Bone marrow (tissue), 2 donors: ENCODE measurements at places on chromosomes 16 and 17.

DNA sequence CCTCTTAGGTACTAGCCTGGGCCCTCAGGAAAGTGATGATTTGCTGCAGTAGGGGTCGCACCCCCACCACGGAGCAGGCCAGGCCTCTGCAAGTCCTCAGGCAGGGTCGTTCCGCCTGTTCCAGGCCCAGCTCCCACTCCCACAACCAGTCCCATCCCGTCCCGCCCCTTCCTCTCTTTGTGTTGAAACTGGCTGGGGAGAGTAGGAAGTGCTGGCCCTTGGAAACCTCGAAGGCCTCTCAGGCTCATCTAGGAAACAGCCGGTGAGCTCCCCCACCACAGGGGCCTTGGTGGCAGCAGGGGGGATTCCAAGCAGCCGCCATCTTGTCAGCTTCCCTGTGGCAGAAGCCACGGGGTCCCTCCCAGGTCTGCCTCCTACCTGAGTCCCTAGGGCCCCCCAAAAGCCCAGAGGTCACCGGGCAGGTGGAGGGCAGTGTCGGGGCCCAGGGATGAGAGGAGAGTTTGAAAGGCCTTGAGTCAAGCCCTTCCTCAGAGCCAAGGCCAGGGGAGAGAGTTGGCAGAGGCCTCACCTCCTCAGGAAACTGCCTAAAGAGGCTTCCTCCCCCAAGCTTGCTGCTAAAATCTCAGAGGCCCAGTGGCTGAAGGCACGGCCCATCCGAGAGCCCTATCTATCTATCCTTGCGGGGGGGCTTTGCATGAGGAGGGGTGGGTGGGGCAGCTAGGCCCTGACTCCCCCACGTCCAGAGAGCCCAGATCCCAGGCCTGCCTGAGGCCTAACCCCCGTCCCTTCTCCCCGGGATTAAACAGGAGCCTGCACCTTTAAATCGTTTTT, 22.2 kb downstream of the MMP15 start:
- no peak for DNase-seq

DNA sequence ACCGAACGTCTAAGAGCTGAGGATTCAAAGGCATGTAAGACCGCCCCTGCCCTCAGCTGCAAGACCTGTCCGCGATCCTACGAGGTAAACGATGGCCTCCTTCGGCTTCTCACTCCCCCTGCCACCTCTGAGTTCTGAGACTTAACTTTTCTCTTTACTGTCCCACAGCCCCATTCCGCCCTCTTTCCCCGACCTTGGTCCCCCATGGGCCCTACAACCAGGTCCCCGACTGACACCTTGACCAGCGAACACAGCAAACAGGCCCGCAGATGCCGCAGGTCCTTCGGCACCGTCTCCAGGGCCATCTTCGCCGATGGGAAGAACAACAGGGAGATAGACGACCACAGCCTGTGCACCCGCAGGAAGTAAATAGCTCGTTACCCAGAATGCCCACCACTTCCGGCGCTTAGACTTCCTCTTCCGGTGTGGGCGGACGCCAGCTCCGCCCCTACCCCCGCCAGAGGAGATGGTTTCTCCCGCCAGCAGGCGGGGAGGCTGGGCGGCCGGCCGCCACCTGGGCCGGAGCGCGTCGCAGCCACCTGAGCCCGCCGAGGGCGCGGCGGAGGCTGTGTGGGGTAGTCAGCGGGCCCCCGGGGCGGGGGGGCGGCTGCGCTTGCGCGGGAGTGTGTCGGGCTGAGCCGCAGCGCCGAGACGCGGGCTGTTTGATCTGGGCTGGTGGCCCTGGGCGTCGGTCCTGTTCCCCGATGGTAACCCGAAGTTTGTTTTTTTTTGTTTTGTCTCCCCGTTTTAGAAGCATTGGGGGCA, at the start of gene SUPT4H1:
SUPT4H1 (minus strand) TSS at position 371 of the 765 bp plus-strand sequence; CDS start at position 305, 66 bp downstream.
- DNase-seq = peak; percentile 74

DNA sequence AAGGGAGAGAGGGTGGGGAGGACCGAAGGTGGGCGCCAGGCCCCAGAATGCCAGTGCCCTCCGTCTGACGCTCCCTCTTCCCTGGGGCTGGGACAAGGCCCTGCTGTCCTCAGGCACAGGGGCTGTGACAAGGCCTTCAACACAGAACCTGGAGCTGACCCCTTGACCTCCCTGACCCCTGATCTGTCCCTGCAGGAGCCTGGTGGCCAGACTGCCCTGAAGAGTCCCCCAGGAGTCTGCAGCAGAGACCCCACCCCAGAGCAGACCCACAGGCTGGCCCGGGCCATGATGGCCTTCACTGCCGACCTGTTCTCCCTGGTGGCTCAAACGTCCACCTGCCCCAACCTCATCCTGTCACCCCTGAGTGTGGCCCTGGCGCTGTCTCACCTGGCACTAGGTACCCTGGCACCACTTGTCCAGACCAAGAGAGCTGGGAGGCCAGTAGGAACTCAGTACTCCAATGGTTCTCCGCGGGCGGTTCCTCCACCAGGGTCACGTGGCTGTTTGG, 2.9 kb downstream of the SERPINF2 start:
- no peak for DNase-seq

- no peak for DNase-seq
Observed at GRCh38 chr16:63067141-63067540, 1030.9 kb upstream of the CDH8 start.

- DNase-seq = no peak
Observed at GRCh38 chr16:27531826-27532800, 17.6 kb downstream of the GTF3C1 start.

DNA sequence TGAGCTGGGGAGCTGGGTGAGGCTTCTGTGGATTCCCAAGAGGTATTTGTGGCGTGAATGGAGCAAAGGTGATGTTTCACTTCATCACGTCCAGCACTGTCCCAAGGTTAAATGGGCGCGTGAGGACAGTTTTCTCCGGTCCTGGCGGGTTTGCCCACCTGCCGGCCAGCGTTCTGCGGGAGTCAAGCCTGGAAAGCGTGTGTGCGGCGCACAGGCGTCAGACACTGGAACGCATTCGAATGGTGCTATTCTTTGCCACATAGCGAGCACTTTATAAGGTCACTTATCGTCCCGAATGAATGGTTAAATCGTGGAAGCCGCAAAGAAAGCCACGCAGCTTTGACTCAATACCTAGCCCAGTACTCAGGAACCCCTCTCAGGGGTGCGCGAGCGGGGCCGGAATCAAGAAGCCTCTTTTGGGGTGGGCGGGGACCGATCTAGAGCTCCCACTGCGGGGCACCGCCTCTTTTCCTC, 446 bp upstream of the PSMD11 start:
- no peak for DNase-seq

- no peak for DNase-seq
Observed at GRCh38 chr17:19482576-19482975, 51.1 kb upstream of the SLC47A1 start.

DNA sequence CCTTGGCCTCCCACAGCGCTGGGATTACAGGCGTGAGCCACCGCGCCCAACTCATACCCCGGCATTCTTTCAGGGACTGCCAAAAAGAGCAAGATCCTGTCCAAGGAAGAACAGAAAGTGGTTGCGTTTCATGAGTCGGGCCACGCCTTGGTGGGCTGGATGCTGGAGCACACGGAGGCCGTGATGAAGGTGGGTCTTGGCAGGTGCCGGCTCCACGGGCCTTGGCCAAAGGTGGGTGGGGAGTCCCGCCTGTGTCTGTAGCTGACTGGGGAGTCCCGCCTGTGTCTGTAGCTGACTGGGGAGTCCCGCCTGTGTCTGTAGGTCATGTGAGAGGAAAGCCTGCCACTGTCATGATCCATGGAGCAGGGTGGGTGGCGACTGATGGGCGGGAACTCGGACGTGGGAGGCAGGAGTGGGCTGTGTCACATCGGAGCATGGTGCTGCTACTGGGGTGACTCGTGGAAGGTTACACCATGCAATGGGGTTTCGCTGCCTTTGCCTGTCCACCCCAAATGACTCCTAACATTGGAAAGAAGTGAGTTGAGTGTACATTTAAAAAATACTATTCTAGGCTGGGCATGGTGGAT, 10.0 kb upstream of the RPL13 start:
- DNase-seq = no peak

GRCh38 chr16:86298758-86299134, 211.6 kb upstream of the FOXF1 start:
- DNase-seq = no peak

GRCh38 chr16:50671644-50672260, 9.4 kb downstream of the SNX20 start:
- DNase-seq = peak; percentile 7

DNA sequence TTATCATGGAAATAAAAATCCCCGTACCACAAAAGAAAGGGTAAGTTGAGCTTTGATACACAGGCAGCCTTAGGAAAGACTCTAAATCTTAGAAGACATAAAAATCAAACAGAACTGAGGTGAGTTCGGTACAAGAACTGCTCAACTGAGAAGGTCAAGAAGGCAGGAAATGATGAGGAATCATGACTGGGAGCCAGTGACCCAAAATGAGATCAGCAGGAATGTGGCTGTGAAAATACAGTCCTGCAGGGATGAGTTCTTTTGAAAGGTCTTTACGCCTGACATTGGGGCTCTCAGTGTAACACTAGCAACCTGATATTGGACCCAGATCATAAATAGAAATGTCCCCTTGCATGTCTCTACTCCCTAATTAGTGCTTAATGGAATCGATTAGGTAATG, 56.3 kb upstream of the CDH11 start:
- DNase-seq = no peak

DNA sequence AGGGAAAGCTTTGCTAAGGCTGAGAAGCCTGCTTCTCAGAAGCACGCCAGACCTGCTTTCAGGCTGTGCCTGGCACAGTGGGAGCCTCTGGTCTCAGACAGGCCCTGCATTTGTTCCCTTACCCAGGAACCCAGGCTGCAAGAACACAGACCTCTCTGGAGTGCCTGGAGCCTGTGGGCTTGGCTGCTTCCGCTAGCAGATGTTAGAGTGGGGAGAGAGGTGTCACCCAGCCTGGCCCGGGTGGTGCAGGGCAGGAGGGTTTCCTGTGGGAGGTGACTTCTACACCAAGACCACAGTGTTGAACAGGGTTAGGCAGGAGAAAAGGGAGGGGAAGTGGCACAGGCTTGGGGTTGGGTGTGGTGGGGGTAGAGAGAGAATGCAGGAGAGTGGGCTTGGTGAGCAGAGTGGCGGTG, 35.8 kb upstream of the ADGRG1 start:
- DNase-seq = no peak

- no peak for DNase-seq
Observed at GRCh38 chr16:15491411-15491810, 57.0 kb downstream of the BMERB1 start.

- no peak for DNase-seq
Observed at GRCh38 chr17:39240631-39241030, 14.9 kb upstream of the STAC2 start.

GRCh38 chr17:14346801-14347200, 45.9 kb downstream of the HS3ST3B1 start:
- no peak for DNase-seq

- DNase-seq = no peak
Observed at GRCh38 chr16:69105501-69106361, at the start of gene HAS3. HAS3 (plus strand) TSS chr16:69105653; CDS start chr16:69109396, 3,743 bp downstream.

DNA sequence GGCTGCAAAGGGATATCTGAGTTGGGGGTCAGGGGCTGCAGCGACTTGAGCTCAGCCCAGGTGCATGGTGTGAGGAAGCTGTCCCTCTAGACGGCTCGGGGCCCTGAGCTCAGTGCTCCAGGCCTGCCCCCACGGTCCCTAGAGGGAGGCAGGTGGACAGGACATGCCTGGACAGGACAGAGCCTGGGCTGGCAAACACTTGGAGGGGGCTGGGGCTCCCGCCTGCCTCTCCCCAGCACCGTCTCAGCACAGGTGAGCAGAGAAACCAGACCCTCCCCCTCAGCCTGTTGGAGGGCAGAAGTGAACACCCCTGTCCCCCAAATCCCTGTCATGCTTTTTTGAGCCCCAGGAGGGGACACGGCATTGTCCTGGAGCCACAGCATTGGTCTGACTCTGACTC, 11.4 kb upstream of the SLC38A10 start:
- DNase-seq = no peak

DNA sequence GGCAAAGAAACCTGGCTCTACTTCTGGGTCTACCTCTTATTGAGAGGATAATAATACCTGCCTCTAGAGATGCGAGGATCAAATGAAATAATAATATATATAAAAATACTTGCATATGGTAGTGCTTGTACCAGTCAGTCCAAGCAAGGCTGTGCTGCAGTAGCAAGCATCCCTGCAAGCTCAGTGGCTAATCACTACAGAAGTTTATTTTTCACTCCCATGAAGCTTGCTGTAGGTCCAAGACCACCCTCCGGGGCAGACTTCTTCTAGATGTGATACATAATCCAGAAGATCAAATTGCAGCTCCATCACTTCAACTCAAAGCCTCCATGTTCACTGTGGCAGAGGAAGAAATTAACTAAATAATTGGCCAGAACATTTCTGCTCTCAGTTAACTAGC, 48.9 kb upstream of the NKD1 start:
- DNase-seq = no peak

GRCh38 chr16:67893743-67894399, 817 bp downstream of the PSKH1 start:
- DNase-seq = no peak

DNA sequence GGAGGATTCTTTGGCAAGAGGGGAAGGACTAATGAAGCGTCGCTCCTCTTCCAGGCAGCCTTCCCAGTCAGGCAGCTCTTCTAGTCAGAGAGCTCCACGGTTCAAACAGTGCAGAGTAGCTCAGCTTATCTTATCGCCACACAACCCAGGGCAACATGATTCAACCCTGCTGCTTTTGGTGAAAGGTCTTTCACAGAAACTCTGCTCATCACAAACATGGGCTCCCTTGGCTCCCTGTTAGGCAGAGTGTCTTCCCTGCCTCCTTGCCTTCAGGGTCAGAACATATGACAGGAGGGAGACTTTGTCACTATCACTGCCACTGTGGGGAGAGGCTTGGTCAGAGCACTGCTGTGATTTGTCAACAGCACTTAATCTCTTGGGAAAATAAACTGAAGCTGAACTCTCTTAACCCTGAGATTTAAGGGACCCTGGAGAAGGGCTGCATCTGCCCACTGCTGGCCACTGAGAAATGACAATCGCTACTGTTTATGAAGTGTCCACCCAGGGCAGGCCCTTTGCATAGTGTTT, 6.9 kb upstream of the SLC13A2 start:
- no peak for DNase-seq

DNA sequence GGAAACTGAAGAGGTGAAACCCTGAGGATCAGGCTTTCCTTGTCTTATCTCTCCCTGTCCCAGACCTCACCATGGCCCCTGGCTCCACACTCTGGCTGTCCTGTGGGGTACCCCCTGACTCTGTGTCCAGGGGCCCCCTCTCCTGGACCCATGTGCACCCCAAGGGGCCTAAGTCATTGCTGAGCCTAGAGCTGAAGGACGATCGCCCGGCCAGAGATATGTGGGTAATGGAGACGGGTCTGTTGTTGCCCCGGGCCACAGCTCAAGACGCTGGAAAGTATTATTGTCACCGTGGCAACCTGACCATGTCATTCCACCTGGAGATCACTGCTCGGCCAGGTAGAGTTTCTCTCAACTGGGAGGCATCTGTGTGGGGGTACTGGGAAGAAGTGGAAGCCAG, 1.4 kb downstream of the CD19 start:
- no peak for DNase-seq

DNA sequence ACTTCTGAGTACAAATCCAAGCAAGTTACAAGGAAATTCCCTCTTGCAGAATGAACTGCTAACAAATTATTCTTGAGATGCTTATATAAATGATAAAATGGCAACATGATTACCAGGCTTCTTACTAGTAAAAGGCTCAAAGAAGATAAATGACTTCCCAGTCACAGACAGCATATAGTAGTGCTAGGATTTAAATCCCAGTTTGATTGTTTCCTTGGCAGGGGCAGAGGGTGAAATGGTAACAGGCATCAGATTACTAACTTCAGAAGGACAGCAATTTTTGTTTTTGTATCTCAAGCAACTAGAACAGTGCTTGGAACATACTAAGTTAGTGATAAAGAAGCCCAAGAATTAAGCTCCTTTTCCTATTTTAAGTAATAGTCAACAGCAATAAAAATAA, 102.8 kb downstream of the SSH2 start:
- no peak for DNase-seq
